ENCODE measurements at places on chromosomes 12 and 14.

GRCh38 chr12:74111688-74112360 lies 425.8 kb upstream of the ATXN7L3B start:
- DNase-seq, result no peak

DNA sequence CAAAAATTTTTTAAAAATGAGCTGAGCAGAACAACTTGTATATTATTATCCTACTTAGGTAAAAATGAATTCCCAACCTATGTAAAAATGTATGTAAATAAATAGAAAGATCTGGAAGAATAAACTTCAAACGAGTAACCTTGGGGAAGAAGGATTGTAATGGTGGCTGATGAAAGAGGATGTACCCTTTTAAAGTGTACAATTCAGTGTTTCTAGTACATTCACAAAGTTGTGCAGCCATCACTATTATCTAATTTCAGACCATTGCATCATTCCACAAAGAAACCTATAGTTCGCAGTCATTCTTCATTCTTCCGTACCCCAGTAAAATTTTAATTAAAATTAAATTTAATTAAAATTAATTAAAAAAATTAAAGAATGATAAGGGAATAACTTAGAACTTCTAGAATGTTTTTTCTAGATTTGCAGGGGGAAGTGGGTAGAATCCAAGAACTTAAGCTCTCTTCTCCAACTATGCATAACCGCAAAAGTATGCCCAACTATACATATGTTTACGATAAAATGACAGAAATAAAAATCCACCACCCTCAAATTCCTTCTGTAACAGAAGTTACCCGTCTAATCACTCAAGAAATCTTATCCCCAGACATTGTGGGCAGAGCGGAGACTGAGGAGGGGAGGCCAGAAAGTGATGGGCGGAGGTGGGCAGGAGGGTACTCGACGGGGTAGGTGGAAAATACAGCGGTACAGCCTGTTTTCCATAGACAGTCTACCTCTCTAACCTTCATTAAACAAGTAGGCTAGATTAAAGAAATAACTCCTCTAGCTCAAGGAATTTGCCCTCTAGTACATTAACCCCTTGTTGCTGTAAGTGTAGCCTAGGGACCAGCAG lies 921 bp downstream of the DEPDC4 start:
- DNase-seq, result no peak

DNA sequence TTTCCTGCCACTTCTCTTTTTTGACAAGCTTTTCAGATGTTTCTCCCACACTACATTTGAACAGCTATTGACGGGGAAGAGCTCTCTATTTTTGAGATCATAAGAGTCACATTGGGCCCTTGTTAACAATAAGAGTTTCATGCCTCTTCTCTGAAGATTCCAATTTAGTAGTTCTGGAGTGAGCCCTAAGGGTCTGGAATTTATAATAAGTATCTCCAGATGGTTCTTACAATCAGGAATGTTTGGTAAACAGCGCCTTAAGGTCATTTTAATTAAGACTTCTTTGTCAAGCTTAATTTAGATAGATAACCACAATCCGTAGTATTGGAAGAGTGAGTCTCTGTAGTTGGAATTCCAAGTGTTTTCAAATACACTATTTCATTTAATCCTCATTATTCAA lies 60.6 kb upstream of the HECTD1 start:
- DNase-seq, result no peak

DNA sequence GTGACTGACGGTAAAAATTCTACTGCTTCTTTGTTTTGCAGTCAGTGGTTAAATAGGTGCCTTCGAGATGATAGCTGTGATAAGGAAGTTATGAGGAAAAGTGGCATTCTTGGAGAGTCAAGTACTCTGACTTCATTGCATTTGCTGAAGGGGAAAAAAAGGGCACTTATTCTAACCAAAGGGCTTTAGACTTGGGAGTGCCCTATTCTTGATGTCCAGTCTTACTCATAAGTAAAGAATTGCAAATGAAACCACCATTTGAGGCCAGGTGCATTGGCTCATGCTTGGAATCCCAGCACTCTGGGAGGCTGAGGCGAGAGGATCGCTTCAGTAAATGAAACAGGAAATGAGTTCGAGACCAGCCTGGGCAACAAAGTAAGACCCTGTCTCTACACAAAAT lies 40.3 kb downstream of the BRAP start:
- no peak for DNase-seq

GRCh38 chr12:44077294-44077693 lies 241.4 kb downstream of the TMEM117 start:
- DNase-seq, result no peak

- no peak for DNase-seq
These were observed 44.4 kb downstream of the DGLUCY start for GRCh38 chr14:91158091-91158790.
